GM12892 (cell line): ENCODE measurements at places on chromosomes 3 and 15.

- no peak for DNase-seq
These were observed 31.2 kb upstream of the COL8A1 start for GRCh38 chr3:99607151-99607550.

- DNase-seq, result no peak
These were observed 89.8 kb downstream of the LRRC3B start for GRCh38 chr3:26712211-26713026.

GRCh38 chr15:72365844-72366243, 10.0 kb downstream of the HEXA start:
- DNase-seq, result peak; percentile 34

DNA sequence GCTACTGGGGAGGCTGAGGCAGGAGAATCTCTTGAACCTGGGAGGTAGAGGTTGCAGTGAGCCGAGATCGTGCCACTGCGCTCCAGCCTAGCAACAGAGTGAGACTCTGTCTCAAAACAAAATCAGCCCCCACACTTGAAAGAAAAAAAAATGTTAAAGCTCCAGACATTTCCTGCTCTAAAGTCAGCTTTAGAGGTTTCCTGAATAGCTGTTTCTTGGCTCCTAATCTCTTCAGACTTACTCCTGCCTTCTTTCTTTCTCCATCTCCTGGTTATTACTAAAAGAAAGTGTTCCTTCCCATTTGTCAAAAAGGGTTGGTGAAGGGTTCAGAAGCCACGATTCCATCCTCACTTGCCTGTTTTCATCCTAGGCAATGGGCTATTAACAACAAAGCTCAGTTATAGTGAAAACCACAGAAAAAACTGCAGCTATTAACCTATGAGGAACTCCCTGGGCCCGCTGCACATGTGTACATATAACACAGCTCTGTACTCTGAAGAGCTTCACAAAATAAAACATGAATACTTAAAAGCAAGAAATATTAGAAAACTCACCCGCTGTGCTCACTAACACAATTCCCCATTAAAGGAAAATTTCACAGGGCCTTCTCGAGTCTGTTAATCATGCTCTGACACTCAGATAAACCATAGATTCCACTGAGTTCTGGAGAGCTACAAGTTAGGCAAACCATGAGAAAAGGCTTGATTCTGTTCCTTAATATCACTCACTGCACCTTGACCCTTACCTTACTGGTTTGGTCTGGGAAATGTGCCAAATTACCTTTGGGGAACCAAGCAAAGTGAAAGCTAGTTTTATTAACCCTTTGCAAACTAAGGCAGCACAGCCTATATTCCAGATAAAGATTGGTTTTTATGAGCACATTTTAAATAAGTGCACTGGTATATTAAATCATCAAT, 89.9 kb upstream of the TSPAN3 start:
- DNase-seq, result no peak

GRCh38 chr3:82353306-82354171, 592.1 kb upstream of the GBE1 start:
- no peak for DNase-seq

GRCh38 chr3:143443851-143444331, 324.3 kb downstream of the CHST2 start:
- DNase-seq, result no peak

GRCh38 chr3:181725830-181726229, 14.1 kb downstream of the SOX2 start:
- DNase-seq, result no peak
